Myocyte (in vitro differentiated cells): ENCODE measurements at places on chromosomes 2 and 18. TPM values are rescaled to one million over a fixed set of nuclear protein-coding genes. Genes with fewer than 3 reads are reported as not detected.

The GCG gene
- total RNA-seq = not detected in 2 replicates

The LDLRAD4 gene
- total RNA-seq = 1.7 TPM in 1 of 2 replicates, not detected in the other

DNA sequence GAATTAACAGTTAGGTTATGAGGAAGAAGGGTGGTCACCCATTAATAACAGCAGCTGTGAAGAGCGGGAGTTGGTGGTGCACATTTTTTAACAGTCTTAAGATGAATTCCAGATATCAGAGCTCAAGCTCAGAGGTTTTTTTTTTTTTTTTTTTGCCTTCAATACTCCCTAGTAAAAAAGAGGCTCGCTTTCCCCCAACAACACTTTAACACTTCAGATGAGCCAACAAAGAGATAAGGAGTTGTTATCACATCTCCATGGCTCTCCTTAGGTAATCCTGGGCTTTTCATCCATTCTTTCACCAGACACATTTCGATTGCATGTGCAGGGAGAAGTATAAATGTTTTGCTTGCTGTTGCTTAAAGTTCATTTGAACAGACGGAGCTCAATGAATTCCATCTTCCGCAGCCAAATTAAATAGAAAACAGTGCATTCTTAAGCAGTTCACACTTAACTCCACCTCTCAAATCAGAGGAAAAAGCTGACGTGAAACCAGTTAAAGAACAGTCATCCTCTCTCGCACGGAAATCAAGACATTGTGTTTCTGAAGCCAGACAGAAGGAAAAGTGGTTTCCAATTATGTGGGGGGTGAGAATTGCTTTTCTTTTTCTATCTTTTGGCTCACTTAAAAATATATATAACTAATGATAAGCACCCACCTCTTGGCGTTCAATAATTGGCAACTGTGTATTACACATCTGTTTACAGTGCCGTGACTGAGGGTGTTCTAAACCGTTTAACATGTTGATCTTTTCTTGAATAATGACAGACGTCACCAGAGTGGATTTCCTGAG is 118.2 kb downstream of the ZNF521 start:
- DNase-seq = no peak

DNA sequence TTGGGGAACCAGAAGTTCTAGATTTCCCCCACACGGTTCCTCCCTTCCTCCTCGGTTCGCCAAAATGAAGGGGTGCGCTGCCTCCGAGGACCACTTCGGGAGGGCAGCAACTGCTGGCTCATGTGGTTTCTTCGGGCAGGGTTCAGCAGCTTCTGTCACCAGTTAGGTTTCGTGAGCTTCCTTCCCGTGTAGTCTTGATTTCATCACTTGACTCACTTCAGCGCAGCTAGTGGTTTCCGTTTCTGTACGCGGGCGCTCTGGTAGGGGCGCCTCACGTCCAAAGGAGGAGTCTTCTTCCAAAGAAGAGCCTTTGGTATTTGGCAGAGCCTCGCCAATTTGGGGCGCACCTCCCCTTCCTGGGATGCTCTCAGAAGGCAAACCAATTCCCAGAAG is 485 bp upstream of the GALNT3 start:
- DNase-seq = peak; percentile 30

GRCh38 chr18:69980509-69980908 is 32.8 kb upstream of the CD226 start:
- no peak for DNase-seq

DNA sequence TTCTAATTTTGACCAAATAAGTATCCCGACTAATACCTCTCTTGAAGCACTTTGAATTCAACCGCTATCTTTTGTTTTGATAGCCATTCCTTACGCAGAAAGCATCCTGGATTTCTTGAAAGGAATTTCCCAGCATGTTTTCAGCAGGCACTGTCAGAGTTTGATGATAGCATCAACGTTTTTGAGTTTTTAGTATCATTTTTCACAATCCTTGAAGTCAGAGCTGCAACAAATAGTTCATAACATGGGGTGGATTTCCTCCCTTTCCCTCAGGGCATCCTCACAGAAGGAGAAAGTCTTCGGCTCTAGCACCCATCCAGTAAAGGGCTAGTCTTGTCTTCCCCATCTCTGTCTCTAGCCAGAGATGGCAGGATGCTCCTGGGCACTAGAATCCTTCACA is 46.2 kb downstream of the ANKRD44 start:
- no peak for DNase-seq

GRCh38 chr2:149446748-149447147 is 116.4 kb downstream of the LYPD6 start:
- no peak for DNase-seq

DNA sequence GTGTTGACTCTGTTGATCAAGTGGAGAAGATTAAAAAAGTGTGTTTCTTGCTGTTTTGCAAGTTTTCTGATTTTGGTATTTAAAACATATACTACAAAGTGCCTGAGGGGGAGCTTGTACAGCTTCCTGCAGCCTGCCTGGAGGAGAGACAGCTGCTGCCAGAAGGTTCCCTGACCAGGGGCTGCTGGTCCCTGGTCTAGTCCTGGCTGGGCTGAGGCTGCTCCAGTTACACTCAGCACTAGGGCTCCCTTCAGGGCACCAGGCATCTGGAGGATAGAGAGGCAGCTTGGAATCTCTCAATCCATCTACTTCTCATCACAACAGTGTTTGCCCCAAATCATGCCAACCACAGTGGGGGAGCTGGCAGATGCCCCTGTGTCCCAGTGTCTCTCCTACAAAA is 4.8 kb downstream of the MC2R start:
- DNase-seq = no peak

GRCh38 chr2:161234627-161235026 is 73.6 kb upstream of the PSMD14 start:
- DNase-seq = no peak

GRCh38 chr2:108315444-108315934 is 26.8 kb downstream of the SULT1C2 start:
- DNase-seq = peak; percentile 84

DNA sequence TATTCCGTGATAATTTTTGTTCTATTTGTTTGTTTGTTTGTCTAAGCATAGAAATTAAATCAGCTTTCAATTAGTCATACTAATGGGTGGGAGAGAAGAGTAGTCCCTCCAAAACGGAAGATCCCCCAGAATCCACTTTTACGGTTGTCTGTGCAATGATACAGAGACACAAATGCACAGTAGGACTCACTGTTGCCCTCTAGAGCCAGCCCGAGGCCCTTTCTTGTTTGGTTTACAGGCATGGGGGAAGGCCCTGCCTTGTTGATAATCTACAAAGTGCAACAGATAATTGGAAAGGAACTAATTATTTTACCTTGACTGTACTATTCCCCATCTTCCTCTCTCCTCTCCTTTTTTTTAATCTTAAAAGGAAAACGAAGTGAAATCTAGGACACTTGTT is 121.1 kb downstream of the ACOXL start:
- peak; percentile 30 for DNase-seq

DNA sequence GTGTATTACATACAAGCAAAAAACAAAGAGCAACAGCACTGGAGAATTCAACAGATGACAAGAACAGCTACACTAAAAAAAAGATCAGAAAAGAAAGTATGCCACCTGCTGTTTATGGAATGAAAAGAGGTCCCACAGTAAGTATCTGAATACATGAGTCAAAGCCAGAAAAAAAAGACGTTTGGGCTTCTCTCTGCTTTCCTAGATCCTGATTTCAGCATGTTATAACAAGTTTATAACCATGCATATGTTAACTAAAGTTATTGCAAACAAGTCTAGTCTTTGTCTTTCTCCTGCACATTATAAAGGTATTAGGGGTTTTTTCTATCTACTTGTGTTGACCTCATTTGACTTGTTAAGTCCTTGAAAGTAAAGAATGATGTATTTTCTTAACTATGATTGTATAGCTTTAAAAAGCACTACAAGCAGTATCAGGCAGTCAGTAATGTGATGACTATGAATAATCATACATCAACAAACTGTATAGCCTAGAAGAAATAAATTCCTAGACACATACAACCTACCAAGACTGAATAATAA is 108.5 kb upstream of the COL5A2 start:
- DNase-seq = peak; percentile 88
